Suppressor macrophage treated with lipopolysaccharide for 1 hour (primary cell): ENCODE measurements at places on chromosomes 7 and 10.
A peak's percentile ranks its signal among the peaks of the same experiment; 100 is the strongest.

DNA sequence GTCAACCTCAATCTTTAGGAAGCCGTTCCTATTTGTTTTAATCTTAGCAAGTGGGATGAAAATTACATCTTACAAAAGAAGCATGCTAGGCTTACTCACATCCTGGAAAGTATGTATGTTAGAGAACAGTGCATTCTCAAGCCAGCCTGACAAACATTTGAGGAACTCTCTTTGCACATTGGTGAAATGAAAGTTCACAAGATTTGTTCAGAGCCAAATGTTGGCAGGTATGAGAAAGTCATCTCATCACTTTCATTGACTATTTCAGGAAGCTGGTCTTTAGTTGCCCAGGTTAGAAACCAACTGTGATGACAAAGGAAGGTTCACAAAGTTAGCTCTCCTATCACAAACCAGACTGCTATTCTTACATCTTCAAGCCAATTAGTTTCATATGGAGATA, 57.1 kb downstream of the ABCB1 start:
- peak; percentile 13 for DNase-seq

- no peak for DNase-seq
Observed at GRCh38 chr7:65239324-65239706, 134.3 kb upstream of the ZNF92 start.

DNA sequence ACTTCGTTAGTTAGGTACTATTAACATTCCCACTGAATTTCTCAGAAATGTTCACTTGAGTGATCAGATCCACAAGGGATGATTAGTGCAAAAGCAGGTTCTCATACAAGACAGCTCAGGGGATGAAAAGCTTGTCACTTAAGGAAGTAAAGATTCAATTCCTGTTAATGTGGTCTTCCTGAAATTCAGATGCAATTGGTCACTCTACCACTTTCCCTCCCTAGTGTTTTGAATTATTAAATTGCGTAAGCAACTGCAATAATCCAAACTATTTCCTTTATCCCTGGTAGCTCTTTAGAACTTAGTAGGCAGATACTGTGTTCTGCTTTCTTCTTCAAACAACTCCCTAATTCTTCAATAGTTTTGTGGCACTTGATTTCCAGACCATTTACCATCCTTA, 121.4 kb downstream of the MAGI2 start:
- DNase-seq: no peak

- DNase-seq: no peak
Observed at GRCh38 chr10:50883629-50884028, 1.8 kb downstream of the A1CF start.
